ENCODE measurements at places on chromosomes 5 and 9.

DNA sequence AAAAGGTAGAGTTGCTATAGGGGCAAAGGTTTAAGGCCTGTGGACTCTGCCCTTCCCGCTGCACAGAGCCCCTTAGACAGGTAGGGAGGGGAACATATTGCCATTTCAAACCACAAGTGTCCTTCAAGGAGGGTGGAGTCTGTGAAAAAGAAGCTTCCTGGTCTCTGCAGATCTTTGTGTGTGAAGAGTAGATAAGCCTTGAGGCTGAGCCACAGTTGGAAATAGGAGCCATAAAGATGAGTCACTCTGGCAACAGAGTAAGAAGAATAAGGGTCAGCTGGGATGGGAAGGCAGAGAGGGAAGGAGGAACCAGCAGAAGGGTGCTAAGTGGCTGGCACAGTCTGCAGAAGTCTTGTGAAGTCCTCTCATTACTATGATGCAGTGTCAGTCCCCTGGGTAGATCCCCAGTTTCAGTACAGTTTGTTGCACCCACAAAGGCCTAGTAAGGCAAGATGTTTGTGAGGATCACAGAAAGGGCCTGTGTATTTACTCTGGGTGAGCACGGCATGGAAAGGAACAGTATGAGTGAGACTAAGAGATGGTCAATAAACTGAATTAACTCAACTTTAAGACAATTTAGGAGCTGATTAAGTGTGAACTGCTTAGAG lies 18.1 kb downstream of the GRXCR2 start:
- no peak overlapping the region for H3K4me3 ChIP-seq
- H3K27ac ChIP-seq, result no peak overlapping the region
- no peaks in the 10 kb centered on the region for H3K36me3 ChIP-seq
- DNase-seq, result no peak
- H3K4me1 ChIP-seq, result peaks cover 18% of the 10 kb centered on the region
- no peaks in the 10 kb centered on the region for H3K27me3 ChIP-seq

GRCh38 chr9:31554941-31555340 lies 829.5 kb upstream of the ACO1 start:
- no peaks in the 10 kb centered on the region for H3K36me3 ChIP-seq
- H3K27ac ChIP-seq, result no peak overlapping the region
- H3K4me3 ChIP-seq, result no peak overlapping the region
- H3K27me3 ChIP-seq, result no peaks in the 10 kb centered on the region
- no peak for DNase-seq

GRCh38 chr9:105198865-105199264 lies 45.6 kb upstream of the SLC44A1 start:
- peaks cover 1% of the 10 kb centered on the region for H3K4me1 ChIP-seq
- H3K4me3 ChIP-seq, result no peak overlapping the region
- no peak overlapping the region for H3K27ac ChIP-seq
- H3K27me3 ChIP-seq, result no peaks in the 10 kb centered on the region
- no peak for DNase-seq

DNA sequence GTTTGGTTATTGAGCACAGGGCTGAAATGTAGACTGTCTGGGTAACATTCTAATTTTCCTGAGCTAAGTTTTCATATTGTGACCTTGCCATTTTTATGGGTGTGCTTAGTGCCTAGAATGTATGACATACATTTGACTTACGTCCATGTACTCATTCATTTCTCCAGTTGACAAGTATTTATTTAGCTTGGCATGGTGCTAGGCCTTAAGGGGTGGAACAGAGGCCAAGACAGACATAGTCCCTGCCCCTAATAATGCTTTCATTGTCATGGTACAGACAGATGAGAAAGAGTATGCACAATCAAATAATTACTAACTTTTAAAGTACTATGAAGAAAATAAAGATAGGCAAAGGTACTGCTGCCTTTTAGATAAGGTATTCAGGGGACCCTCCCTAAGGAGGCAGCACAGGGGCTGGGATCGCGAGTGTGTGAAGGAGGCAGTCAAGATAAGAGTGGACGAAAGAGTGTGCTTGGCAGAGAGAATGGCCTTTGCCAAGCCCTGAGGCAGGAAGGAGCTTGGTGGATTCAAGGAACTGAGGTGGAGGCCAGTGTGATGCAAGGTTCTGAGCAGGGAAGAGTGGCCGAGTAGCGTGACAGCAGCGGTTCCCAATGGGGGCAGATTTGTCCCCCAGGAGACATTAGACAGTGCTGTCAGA lies 128.0 kb downstream of the PIP5K1B start:
- H3K27ac ChIP-seq, result no peak overlapping the region
- H3K27me3 ChIP-seq, result no peaks in the 10 kb centered on the region
- H3K4me3 ChIP-seq, result no peak overlapping the region
- no peaks in the 10 kb centered on the region for H3K36me3 ChIP-seq
- no peaks in the 10 kb centered on the region for H3K4me1 ChIP-seq

GRCh38 chr5:133356984-133357421 lies 255.3 kb downstream of the FSTL4 start:
- no peak overlapping the region for H3K4me3 ChIP-seq
- DNase-seq, result peak; percentile 69
- no peak overlapping the region for H3K27ac ChIP-seq

- H3K27me3 ChIP-seq, result no peaks in the 10 kb centered on the region
- peaks cover 6% of the 10 kb centered on the region for H3K4me1 ChIP-seq
- DNase-seq, result no peak
- H3K27ac ChIP-seq, result no peak overlapping the region
These were observed 454.4 kb upstream of the ACTBL2 start for GRCh38 chr5:57937025-57937424.

DNA sequence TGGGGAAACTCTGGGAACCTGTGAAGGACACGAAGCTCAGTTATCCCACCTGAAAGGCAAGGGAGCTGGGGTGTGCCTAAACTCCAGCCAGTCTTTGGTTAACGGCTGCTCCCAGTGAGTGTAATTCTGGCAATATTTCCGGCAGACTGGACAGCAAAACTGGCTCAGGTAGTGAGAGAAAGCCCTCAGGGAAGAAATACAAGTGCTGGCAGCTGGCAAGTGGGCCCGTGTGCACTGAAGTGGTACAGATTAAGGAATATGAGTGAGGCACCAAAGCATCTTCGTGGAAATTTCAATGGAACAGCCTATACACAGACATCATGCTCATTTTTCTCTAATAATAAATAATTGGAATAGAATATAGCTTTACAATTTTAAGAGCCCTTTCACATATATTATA lies 56.2 kb downstream of the ABHD17B start:
- H3K36me3 ChIP-seq, result peaks cover 12% of the 10 kb centered on the region
- no peak overlapping the region for H3K4me3 ChIP-seq
- no peak overlapping the region for H3K27ac ChIP-seq
- no peaks in the 10 kb centered on the region for H3K4me1 ChIP-seq
- no peak for DNase-seq

GRCh38 chr9:112831281-112831851 lies 59.3 kb downstream of the SLC46A2 start:
- no peaks in the 10 kb centered on the region for H3K4me1 ChIP-seq
- H3K27me3 ChIP-seq, result no peaks in the 10 kb centered on the region
- DNase-seq, result no peak
- peaks cover 26% of the 10 kb centered on the region for H3K36me3 ChIP-seq
- no peak overlapping the region for H3K27ac ChIP-seq

GRCh38 chr5:157870837-157871834 lies 12.2 kb upstream of the CLINT1 start:
- peak overlapping the region; percentile 70 for H3K27ac ChIP-seq
- H3K4me1 ChIP-seq, result peaks cover 6% of the 10 kb centered on the region
- H3K4me3 ChIP-seq, result no peak overlapping the region
- peaks cover 14% of the 10 kb centered on the region for H3K27me3 ChIP-seq

- no peaks in the 10 kb centered on the region for H3K4me1 ChIP-seq
- H3K27ac ChIP-seq, result no peak overlapping the region
- DNase-seq, result no peak
- peaks cover 33% of the 10 kb centered on the region for H3K27me3 ChIP-seq
These were observed 320.2 kb downstream of the NFIB start for GRCh38 chr9:13993632-13994185.

DNA sequence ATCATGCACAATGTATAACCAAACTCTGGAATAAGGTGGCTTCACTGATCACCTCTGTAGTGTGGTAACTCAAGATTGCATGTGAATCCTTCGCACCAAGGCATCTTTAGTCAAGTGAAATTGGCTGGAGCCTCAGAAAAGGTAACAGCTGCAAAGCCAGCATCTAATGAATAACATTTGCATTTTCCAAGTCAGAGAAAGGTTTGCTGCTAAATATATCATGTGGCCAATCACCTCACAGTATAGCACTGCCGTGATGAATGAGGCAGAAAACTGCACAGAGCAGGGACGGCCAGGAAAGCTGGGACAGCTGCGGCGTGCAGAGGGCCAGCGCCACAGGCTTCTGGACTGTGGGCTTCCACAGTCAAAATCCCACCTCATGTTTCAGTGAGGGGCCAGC lies 18.5 kb downstream of the MRPS27 start:
- no peak overlapping the region for H3K27ac ChIP-seq
- DNase-seq, result no peak
- H3K36me3 ChIP-seq, result peaks cover 18% of the 10 kb centered on the region
- H3K4me3 ChIP-seq, result no peak overlapping the region
- no peaks in the 10 kb centered on the region for H3K27me3 ChIP-seq
- H3K4me1 ChIP-seq, result peaks cover 38% of the 10 kb centered on the region

GRCh38 chr9:78982849-78983248 lies 588.9 kb upstream of the TLE4 start:
- DNase-seq, result no peak
- H3K27me3 ChIP-seq, result no peaks in the 10 kb centered on the region
- H3K4me3 ChIP-seq, result no peak overlapping the region
- H3K36me3 ChIP-seq, result no peaks in the 10 kb centered on the region
- H3K4me1 ChIP-seq, result peaks cover 24% of the 10 kb centered on the region
- no peak overlapping the region for H3K27ac ChIP-seq

- no peak for DNase-seq
- H3K4me3 ChIP-seq, result no peak overlapping the region
- H3K4me1 ChIP-seq, result peaks cover 14% of the 10 kb centered on the region
- H3K27ac ChIP-seq, result no peak overlapping the region
- no peaks in the 10 kb centered on the region for H3K27me3 ChIP-seq
These were observed 162.9 kb upstream of the WWC1 start for GRCh38 chr5:168128557-168128956.

DNA sequence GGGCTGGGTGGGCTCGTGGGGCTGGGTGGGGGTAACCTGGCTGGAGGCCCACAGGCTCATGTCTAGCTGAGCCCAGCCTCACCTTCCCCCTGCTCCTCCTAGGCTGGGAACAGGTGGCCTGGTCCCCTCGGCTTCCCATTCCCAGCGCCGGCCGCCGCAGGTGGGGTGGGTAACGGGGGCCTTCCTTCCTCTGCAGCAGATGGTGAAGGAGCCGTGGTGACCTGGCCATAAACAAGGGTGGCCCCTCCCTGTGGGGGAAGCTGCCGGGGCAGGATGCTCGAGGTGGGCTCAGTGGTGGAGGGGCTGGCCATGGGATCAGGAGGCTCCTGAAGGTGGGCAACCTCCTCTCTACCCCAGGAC lies 41.0 kb upstream of the EGFL7 start:
- no peak overlapping the region for H3K27ac ChIP-seq
- no peak for DNase-seq
- H3K27me3 ChIP-seq, result no peaks in the 10 kb centered on the region
- no peaks in the 10 kb centered on the region for H3K36me3 ChIP-seq

GRCh38 chr9:134548618-134549017 lies 93.0 kb upstream of the COL5A1 start:
- H3K4me3 ChIP-seq, result no peak overlapping the region
- H3K27ac ChIP-seq, result no peak overlapping the region
- no peak for DNase-seq
- H3K4me1 ChIP-seq, result peaks cover 72% of the 10 kb centered on the region
- H3K27me3 ChIP-seq, result no peaks in the 10 kb centered on the region

- H3K36me3 ChIP-seq, result peaks cover 10% of the 10 kb centered on the region
- no peak overlapping the region for H3K27ac ChIP-seq
- no peaks in the 10 kb centered on the region for H3K27me3 ChIP-seq
- H3K4me3 ChIP-seq, result no peak overlapping the region
These were observed 10.4 kb downstream of the SHB start for GRCh38 chr9:38058452-38059232.

DNA sequence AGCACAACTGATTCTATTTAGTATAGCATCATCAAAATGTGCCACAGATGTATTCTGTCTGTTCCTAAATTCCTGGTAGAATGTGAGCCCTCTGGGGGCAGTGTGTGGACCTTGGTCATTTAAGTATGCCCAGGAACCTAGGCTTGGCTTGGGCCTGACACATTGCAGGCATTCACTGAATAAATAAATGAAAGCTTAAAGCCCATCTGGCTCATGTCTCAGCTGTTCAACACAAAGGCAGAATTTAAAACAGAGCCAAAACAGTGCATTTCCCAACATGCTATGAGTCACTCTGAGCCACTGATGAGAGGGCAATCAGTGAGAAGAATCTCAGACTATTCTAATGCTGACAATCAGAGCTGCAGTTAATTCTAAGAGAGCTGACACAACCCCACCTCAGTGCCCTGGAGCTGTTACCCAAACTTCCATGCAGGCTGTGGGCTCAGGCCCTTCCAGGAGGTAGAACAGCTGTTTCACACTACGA lies 8.1 kb downstream of the FAM193B start:
- H3K36me3 ChIP-seq, result peaks cover 7% of the 10 kb centered on the region
- H3K4me3 ChIP-seq, result peak overlapping the region; percentile 58
- peaks cover 61% of the 10 kb centered on the region for H3K4me1 ChIP-seq
- H3K27ac ChIP-seq, result peak overlapping the region; percentile 98
- no peaks in the 10 kb centered on the region for H3K27me3 ChIP-seq

- no peak overlapping the region for H3K4me3 ChIP-seq
- H3K27me3 ChIP-seq, result no peaks in the 10 kb centered on the region
- H3K27ac ChIP-seq, result no peak overlapping the region
- DNase-seq, result no peak
- H3K36me3 ChIP-seq, result no peaks in the 10 kb centered on the region
- H3K4me1 ChIP-seq, result peaks cover 17% of the 10 kb centered on the region
These were observed 263.5 kb downstream of the CWC27 start for GRCh38 chr5:65032250-65032649.

DNA sequence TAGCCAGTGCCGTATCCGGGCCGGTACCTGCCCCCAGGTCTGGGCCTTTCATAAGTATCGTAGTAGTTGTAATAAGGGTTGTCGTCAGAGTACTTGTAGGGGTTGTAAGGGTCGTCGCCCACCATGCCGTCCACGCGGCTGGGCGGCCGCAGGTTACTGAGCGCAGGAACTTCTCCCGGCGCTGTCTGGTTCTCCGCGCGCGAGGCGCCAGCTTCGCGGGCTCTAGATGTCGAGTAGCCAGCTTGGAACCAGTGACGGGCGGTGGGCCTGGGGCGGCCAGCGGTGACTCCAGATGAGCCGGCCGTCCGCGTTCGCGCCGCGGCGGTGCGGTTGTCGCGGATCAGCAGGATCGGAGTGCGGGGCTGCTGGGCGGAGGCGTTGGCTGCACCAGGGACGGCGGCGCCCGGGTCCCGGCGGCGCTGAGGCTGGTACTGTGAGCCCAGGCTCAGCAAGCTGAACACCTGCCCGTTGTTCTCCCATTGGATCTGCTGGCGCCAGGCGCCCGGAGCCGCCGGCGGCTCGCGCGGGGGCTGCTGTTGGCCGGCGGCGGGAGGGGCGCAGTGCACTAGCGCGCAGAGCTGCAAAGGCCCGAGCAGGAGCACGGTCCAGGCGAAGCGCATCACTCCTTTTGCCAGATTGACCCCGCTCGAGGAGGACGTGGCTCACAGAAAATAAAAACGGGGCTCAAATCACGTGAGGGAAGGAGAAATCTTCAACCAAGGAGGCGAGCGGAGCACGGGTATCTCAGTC lies 518 bp downstream of the LOX start:
- peak overlapping the region; percentile 93 for H3K4me3 ChIP-seq
- H3K36me3 ChIP-seq, result no peaks in the 10 kb centered on the region
- peak; percentile 84 for DNase-seq
- H3K4me1 ChIP-seq, result peaks cover 51% of the 10 kb centered on the region
- H3K27me3 ChIP-seq, result no peaks in the 10 kb centered on the region

All from osteocyte (in vitro differentiated cells).